ENCODE measurements at places on chromosomes 7 and 10. TPM values are rescaled to one million over a fixed set of nuclear protein-coding genes. Genes with fewer than 3 reads are reported as not detected.
A peak's percentile ranks its signal among the peaks of the same experiment; 100 is the strongest.

DNA sequence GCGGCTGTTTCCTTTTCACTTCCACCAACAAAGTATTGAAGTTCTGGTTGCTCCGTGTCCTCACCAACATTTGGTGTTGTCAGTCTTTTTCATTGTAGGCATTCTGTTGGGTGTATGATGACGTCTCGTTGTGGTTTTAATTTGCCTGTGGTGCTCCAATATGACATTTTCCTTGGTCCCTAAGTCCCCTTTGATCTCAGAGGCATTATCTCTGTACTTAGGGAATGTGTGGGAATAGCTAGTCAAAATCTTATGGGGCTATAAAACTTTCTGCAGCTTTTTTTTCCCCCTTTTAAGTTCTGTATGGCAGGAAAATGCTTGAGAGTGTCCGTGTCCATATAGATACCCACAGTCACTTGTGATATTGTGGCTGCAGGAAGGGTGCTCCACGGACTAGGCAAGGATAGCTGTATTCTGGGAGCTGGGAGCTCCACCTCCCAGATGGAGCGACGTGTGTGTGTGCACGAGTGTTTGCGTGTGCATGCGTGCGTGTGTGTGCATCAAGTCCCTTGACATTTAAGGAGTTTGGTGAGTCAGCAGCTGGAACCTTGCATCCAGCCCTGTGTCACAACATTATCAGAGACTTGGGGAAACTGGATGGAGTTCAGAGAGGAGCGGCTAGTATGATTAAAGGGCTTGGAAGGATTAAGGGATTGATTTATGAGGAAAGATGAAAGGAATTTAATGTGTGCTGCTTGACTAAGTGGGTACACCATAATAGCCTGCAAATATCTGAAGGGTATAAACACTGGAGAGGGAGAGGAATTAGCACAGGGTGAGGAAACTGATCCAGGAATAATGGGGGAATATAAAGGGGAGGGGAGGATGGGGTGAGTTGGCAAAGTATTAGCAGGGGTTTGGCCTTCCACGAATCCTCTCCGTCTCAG lies 66.8 kb downstream of the LRMDA start:
- DNase-seq: no peak

- no peak for DNase-seq
Observed at GRCh38 chr10:14803827-14804226, 29.1 kb upstream of the FAM107B start.

DNA sequence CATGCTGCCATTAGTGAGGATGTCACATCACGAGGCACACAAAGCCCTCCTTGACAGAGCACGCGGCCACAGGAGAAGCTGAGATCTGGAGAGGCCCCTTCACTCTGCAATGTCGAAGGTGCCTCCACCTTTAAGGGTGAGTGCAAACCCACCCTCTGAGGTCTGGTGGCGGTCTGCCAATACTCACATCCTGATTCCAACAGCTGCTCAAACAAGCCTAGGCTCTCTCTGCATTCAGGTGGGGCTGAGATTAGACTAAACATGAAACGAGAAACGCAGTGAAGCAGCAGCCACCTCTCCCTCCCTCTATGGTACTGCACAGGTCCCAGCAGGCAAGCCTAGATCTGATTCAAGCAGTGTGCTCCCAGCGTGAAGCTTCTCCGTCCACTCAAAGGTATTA lies 151.8 kb downstream of the TCERG1L start:
- DNase-seq: no peak

The SFRP4 gene
- 0.03 TPM for total RNA-seq

DNA sequence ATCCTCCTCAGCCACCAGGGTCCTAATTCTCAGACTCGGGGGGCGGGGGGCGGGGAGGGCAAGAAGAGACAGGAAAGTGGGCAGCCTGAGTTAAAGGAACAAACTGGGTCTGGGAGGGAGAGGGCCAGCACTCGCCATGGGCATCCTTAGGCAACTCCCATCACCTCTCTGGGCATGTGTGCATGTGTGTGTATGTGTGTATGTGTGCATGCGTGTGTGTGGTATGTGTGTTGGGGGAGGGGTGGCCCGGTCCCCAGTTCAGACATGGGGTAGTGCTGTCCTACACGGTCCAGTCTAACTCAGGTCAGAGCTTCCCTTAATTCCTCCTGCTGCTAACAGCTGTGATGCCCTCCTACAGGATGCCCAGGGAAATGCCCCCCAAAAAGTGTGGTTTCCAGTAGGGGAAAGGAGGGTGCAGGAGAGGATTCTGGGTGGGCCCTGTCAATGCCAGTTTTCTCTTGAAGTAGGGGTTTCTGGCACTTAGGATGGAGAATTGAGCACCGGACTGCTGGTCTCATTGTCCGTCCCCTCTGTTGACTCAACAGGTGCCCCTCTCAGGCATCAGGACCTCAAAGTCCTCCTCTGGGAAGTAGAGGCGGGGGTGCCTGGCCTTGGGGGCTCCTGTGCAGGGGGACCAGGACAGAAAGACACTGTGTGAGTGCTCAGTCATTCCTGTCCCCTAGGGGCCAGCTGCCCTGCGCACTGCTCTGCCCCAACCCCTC lies 15.1 kb upstream of the ZMIZ1 start:
- DNase-seq: no peak

DNA sequence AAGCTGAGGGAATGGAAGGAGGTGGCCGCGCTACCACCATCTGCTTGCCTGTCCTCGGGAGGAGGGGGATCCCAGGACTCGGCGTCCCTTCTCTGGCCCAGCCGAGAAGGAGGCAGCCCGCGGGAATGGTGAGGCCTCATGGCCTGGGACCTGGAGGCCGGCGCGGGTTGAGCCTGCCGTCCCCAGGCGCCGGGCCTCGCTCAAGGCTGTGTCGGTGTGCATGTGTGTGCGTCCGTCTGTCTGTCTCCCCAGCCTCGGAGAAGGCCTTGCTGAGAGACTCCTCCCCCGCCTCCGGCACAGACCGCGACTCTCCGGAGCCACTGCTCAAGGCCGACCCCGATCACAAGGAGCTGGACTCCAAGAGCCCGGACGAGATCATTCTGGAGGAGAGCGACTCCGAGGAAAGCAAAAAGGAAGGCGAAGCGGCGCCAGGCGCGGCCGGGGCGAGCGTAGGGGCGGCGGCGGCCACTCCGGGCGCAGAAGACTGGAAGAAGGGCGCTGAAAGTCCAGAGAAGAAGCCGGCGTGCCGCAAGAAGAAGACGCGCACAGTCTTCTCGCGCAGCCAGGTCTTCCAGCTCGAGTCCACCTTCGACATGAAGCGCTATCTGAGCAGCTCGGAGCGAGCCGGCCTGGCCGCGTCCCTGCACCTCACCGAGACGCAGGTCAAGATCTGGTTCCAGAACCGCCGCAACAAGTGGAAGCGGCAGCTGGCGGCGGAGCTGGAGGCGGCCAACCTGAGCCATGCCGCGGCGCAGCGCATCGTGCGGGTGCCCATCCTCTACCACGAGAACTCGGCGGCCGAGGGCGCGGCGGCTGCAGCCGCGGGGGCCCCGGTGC lies 1.3 kb downstream of the HMX3 start:
- no peak for DNase-seq

- DNase-seq: no peak
Observed at GRCh38 chr10:32409741-32410140, 36.2 kb upstream of the CCDC7 start.

GRCh38 chr10:120711860-120712259 lies 139.3 kb upstream of the WDR11 start:
- no peak for DNase-seq

The PPP1R17 gene
- total RNA-seq: not detected

DNA sequence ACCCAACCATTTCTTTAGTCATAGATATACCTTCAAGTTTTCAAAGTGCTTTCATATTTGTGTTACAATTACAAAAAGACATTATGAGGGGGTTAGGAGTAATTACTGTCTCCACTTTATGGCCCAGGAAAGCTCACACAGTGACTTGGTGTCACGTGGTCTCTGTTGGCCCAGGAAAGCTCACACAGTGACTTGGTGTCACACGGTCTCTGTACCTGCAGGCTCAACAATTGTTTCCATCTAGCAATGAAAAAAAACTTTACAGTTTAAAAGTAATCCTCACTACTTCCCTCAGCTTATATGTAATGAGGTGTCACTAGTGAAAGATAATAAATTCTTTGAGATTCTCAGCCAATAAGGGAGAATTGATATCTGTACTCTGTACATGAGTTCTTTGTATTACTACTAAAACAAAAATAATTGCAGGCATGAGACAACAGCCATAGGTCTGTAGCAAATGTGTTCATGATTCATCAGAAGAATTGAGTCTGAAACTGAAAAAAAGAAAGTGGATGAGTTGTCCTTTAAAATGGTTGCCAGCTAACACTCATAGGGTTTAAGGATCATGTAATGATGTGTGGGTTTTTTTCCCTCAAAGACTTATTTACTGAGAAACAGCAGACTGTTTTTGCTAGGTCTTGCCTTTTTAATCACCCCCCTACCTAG lies 10.9 kb downstream of the OGDH start:
- DNase-seq: peak; percentile 62

DNA sequence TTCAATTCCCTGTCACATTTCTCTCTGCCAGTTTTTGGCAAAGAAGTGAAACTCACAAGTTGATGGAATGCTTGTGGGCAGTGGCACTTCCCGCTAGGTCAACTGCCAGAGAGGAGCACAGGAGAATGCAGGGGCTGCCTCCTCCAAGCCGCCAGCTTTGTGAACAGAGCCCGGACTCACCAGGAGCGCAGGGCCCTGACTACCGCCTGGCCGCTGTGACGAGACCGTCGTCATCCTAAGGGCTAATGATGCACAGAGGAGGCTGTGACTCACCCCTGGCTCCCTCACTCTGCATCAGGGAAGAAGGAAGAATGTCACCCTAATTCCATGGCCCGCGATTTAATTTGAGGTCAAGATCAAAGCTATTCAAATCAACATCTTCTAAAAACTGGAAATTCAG lies 123.9 kb downstream of the TAX1BP1 start:
- DNase-seq: peak; percentile 90

DNA sequence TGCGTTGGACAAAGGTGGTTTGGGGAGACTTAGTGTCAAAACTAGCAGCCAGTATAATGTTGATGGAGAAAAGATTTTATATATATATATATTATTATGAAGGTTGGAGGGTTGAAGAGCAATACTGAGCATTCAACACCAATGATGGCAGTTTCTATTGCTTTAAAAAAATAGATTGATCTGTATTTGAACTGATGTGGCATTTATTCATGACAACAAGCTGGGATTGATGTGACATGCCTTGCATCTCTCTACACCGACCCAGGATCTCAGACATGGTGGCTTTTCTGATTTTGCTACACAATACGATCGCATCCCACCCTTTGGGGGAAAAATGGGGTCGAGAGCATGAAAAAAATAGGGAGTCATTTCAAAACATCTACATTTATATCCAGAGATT lies 175.4 kb downstream of the POU6F2 start:
- DNase-seq: no peak

DNA sequence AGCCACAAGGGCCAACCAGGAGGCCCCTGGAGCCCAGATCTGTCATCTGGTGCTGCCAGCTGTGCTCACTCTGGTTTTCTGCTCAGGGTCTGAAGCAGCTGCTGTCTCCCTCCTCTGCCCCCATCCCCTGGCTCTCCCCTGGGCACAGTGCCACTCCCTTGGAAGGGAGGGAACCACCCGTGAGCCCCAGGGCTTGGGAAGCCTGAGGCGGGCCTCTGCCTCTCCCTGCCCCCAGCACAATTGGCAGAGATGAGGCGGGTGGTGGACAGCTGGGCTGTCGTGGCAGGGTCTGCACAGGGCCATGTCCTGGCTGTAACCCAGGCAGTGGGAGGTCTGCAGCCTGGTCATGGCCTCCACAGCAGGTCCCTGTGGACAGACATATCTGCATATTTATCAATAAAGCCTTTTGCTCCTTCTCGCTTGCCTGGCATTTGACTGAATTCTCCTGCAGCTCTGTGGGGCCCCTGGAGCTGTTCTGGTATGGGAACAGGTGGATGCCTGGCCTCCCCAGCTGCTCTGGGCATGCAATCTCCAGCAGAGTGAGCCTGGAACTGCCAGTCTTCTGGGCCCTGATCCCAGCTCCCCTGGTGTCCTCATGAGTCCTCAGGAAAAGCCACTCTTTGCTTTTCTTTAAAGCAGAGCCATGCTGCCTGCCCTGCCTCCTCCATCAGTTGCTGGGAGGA lies 1.6 kb upstream of the ANKRD2 start:
- DNase-seq: no peak

GRCh38 chr10:97204826-97205679 lies 19.3 kb upstream of the SLIT1 start:
- no peak for DNase-seq

DNA sequence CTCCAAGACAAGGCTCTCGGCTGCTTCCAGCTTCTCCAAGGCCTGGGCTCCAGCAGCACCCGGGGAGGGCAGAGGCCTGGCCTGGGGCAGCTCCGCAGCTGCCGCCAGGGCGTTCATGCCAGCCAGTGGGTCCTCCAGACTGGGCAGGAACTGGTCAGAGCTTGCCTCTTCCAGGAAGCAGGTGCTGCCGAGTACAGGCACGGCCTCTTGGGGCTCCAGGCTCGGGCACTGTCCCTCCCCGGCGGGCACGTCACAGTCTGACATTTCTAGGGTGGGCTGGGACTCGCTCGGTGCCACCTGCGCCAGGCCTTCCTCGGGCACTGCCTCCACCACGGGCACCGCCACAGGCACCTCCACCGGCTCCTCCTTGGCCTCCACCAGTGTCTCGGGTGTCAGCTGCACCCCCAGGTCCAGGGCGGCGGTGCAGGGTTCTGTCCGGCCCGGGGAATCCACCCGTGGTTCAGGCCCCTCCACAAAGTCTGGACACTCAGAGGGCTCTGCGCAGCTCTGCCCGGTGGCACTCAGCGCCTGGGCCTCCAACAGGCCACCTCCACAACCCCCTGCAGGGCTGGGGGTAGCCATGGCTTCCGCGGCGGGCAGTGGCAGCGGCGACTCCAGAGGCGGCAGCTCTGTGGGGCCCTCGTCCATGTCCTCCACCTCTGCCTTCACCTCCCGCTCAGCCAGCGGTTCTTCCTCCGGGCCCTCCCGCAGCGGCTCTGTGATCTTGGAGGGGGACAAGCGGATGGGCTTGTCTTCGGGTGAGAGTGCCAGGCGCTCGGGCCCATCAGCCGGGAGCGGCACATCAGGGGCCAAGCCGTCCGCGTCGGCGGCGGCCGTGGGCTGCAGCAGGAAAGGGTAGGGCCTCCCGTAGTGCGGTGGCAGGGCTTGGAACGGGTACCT lies 52.9 kb downstream of the TNRC18 start:
- DNase-seq: no peak

- no peak for DNase-seq
Observed at GRCh38 chr7:250523-250922, 39.4 kb upstream of the FOXL3 start.

The EBF3 gene
- total RNA-seq: not detected

DNA sequence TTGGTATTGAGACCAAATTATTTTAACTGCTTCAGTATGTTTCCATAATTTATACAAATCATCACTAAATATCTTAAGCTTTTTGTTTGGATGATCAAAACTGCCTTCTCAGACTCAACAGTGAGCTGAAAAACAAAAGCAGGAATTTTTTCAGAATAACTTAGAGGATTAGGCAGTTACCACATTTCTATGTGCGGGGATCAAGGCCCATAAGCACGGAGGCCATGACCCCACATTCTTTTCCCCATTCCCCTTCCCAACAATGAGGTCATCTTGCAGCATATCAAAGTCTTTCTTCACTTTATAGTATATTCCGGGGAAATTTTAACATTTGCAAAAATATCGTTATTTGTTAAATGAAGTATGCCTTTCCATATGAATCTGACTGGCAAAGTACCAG lies 125.8 kb downstream of the ELMO1 start:
- DNase-seq: no peak

- peak; percentile 21 for DNase-seq
Observed at GRCh38 chr10:97140049-97140846, 45.5 kb downstream of the SLIT1 start.

Measured in HT1080 (cell line).